Common myeloid progenitor, CD34-positive (primary cell): ENCODE measurements at places on chromosomes 13 and 19.

- DNase-seq: no peak
Observed at GRCh38 chr19:17249887-17250548, 4.3 kb upstream of the NR2F6 start.

GRCh38 chr13:71316792-71317363 is 550.1 kb downstream of the DACH1 start:
- DNase-seq: peak; percentile 4

- DNase-seq: no peak
Observed at GRCh38 chr19:41123716-41124294, 9.6 kb downstream of the CYP2F1 start.

DNA sequence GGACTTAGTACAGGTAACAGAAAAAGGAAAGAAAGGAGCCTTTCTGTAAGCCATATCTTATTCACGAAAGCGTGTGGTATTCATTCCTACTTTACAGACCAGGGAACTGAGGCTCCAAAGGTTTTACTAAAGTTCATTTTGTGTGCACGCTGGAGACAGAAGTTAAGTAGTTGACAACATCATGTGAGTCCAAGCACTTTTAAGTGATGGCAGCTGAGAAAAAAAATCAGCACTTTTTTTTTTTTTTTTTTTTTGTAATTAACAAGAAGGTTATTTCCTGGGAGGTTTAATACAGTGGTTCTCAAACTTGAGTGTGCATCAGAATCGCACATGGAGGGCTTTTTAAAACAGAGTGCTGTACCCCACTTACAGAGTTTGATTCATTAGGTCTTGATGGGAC is 2.0 kb downstream of the DNAJC3 start:
- DNase-seq: no peak

GRCh38 chr13:70366720-70367119 is 258.5 kb upstream of the KLHL1 start:
- no peak for DNase-seq
